ENCODE measurements at places on chromosomes 16 and 17.

- DNase-seq = no peak
These were observed 32.7 kb downstream of the SOX8 start for GRCh38 chr16:1014221-1014620.

DNA sequence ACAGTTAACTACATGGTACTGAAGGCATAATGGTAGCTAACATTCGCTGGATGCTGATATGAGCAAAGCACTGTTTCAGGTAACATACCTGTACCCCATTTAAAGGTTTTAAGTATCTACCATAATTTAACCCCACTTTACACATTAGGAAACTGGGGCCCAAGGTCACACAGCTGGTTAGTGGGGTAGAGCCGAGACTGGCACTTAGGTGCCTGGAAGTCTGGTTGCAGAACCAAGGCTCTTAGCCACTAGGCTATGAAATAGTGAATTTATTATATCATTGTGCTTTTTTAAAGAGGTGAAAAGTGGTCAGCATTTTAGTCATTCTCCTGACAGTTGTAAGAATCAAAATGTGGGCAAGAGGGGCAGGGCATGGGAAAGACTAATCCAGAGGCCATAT is 25.2 kb downstream of the SIAH1 start:
- no peak for DNase-seq

GRCh38 chr16:75273054-75273925 is 21.9 kb upstream of the BCAR1 start:
- no peak for DNase-seq

- peak; percentile 74 for DNase-seq
These were observed 28.5 kb downstream of the TMEM132E start for GRCh38 chr17:34607917-34608316.

DNA sequence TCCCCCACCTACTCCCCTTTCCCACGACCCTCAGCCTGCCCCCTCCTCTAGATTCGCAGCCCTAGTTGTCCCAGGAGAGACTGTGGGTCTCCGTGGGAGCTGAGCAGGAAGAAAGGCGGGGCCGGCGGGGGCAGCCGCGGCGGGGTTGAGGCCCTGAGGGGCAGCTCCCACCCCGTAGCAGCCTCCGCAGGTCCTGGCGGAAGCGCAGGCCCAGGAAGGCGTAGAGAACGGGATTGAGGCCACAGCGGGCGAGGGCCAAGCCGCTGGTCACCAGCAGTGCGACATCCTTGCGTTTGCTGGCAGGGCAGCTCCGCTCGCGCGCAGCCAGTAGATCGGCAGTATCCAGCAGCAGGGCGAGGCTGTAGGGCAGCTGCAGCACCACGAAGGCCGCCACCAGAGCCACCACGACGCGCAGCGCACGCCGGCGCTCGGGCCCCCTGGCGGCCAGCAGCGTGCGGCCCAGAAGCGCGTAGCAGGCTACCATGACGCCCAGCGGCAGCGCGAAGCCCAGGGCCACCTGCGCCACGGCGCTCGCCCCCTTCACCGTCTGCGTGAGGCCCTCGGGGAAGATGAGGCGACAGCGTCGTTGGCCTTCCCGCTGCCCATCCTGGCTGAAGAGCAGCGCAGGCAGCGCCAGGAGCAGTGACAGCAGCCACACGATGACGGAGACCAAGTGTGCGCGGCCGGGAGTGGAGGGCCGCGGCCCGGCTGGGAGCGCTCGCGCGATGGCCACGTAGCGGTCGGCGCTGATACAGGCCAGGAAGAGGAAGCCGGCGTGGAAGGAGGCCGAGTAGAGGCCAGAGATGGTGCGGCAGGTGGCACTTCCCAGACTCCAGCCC is 1.9 kb downstream of the CCR10 start:
- no peak for DNase-seq

- DNase-seq = no peak
These were observed 6.6 kb downstream of the CTF1 start for GRCh38 chr16:30903002-30903401.

DNA sequence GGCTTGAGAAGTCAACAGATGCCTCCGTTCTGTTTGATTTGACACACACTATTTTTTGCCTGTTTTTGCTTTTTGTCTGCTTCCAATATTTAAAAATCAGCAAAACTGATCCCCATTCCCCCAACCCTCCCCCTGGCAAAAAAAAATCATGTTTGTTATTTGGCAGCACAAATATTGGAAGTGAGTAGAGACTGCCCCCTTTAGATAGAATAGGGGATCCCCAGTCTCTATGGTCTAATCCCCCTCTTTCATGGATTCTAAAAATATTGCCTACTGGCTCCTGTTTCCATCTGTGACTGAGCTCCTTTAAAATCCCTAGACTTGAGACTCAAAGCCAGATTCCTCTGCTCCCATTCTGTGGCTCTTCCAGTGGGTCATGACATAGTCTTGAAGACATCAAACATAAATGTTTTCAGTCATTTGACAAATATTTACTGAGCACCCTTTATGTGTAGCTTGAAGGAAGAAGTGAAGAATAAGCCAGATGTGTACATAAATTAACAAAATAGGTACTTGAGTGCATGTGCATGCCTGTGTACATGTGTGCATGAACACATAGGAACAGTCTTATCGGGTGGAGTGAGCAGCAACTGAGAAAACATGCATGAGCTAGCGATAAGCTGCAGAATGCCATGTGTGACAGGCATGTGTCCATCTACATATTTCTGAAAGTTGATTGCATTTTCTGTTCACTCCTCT is 101.2 kb downstream of the SALL1 start:
- no peak for DNase-seq

DNA sequence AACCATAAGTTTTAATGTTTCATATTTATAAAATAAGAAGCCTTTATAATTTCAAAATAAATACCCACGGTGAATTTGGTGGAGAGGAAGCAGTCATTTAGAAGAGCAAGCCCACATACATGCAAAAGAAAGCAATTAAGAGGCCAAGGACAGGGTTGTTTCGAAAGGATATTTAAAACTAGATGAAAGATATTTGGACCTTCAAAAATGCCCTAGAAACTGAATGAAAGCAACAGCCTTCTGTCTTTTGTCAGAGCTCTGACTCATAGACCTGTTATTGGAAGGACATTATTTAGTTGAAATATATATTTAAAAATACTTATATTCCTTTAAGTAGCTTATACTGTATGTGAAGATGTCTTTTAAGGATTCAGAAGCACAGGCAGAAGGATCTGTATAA is 8.6 kb upstream of the METTL9 start:
- DNase-seq = no peak

GRCh38 chr17:16406742-16407674 is 8.4 kb upstream of the TRPV2 start:
- no peak for DNase-seq

GRCh38 chr17:72162569-72162968 is 41.7 kb downstream of the SOX9 start:
- no peak for DNase-seq

- no peak for DNase-seq
These were observed 725 bp downstream of the NT5C3B start for GRCh38 chr17:41835214-41835799.

DNA sequence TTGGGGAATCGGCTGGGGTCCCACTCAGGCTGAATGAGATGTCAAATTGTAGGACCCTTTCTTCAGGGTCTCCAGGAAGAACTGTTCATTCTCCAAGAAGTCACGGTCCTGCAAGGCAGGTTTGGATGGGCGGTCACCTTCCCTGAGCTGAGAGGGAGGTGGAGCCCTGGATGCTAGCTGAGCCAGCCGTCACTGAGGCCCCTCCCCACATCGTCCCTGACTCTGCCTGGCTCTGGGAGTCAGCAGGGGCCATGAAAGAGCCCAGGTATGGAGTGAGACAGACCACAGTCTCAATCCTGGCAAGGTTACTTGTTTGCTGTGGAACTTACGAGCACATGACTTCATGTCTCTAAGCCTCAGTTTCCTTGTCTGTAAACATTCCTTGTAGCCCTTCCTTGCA is 6.0 kb upstream of the MRPL38 start:
- no peak for DNase-seq

DNA sequence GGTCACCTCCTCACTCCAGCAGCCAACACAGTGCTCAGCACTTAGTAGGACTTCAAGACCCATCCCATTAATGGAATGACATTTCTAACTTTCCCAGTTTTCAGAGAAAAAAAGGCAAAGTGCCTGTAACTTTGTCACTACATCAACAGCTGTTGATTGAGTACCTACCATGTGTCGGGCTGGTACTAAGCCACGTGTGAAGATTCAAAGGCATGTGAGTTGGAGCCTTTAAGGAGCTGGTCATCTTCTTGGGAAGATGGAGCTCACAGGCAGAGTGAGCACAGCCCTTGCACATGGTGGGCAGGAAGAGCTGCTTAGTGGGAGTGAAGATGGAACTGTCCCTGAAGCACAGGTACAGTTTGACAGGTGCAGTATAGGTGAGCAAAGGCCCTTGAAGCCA is 88.6 kb downstream of the GNAO1 start:
- no peak for DNase-seq

- DNase-seq = no peak
These were observed 4.7 kb upstream of the CDH15 start for GRCh38 chr16:89166696-89167424.

DNA sequence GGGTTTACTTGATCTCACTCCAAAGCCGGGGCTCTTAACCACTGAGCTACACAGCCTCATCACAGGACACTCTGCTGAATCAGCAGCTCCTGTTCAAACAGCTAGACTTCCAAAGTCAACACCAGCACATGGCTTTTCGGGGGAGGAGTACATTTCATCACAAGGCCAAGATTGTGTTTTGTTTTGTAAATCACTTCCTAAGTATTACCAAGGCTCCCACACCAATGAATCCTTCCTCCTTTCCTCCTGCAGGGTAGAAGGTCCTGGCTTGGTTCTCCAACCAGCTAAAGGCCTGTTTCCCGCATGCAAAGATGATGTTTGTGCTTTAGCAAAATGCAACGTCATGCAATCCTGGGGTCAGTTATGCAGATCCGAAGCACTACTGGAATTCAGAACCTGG is 152.5 kb downstream of the XYLT1 start:
- DNase-seq = peak; percentile 89

- DNase-seq = no peak
These were observed 4.8 kb upstream of the GLG1 start for GRCh38 chr16:74611721-74612120.

- DNase-seq = no peak
These were observed 13.9 kb downstream of the CNEP1R1 start for GRCh38 chr16:50038756-50039529.

DNA sequence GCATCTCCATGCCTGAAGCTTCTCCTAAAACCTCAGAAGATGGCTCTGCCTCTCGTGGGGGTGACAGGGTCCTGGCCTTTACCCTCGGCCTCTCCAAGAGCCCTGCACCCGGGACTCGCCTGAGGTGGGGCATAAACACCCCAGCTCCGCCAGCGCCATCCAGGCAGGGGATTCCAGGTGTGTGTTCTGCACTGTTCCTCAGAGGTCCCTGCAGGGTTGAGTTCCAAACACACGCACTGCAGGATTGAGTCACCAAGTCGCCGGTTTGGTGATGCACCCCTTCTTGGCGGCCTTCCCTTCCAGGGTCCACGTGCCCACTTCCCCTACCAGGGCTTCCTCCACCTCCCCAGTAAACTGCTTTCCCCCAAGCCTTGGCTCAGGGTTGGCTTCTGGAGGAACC is 40.0 kb upstream of the RBFOX3 start:
- no peak for DNase-seq

DNA sequence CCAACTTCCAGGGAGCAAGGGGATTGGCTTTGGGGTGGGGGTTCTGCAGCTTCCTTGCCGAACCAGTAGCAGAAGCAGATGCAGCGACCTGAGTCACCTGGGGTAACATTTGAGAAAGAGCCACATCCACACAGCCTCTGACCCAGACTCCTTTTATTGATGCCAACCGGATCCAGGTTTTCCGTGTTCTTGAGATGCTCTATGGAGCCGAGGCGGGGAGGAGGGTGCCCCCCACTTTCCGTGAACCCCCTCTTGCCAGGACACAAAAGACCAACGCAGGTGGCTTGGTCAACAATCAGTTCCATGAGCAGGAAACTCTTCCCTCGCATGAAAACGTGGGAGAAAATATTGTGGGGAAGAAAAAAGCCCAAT is 125.8 kb downstream of the C16orf78 start:
- no peak for DNase-seq

- DNase-seq = no peak
These were observed 130.9 kb upstream of the CACNG3 start for GRCh38 chr16:24125214-24125613.

DNA sequence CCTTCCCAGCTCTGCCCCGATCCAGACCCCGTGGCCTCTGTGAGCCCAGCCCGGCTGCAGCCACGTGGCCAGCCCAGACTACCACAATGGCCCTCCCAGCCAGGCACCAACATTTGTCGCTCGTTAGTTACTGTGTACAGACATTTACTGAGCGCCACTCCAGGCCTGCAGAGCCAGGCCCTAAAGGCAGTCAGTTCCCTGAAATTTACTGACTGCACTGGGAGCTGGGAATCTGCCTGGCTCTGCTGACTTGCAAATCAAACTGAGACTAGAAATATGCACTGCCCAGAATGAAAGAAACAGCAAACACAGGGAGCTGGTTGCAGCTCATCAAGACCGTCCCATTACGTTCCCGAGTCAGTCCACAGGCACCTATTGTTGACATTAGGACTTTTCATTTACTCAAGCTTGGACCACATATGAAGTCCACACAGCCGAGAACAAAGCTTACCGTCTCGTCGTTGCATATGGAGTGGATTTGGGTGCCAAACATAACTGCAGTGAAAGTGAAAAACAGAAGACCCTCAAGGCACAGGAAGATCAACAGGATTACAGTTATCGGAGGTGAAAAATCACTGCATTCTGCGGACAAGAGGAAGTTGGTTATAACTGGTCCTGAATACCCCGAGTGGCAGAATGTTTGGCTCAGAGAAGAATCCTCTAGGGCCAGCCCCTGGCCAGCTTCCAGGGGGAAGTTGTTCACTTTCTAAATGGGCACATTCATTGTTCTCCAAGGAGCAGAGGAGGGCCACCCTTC is 34.5 kb downstream of the ZDHHC7 start:
- DNase-seq = no peak

- DNase-seq = no peak
These were observed 25.4 kb downstream of the RTN4RL1 start for GRCh38 chr17:1999557-2000251.

- DNase-seq = no peak
These were observed at the start of gene CIITA for GRCh38 chr16:10876799-10877341. Gene CIITA (plus strand): TSS chr16:10877202. CDS start chr16:10877331, 129 bp downstream.

- no peak for DNase-seq
These were observed 588 bp downstream of the APRT start for GRCh38 chr16:88810912-88811768.

- DNase-seq = no peak
These were observed 12.0 kb upstream of the RNF157 start for GRCh38 chr17:76252040-76252954.

- no peak for DNase-seq
These were observed 24.9 kb downstream of the NQO1 start for GRCh38 chr16:69701452-69701851.

GRCh38 chr16:30184096-30184890 is 891 bp downstream of the CORO1A start:
- DNase-seq = no peak

GRCh38 chr17:80856863-80857755 is 134.5 kb upstream of the CHMP6 start:
- DNase-seq = no peak

DNA sequence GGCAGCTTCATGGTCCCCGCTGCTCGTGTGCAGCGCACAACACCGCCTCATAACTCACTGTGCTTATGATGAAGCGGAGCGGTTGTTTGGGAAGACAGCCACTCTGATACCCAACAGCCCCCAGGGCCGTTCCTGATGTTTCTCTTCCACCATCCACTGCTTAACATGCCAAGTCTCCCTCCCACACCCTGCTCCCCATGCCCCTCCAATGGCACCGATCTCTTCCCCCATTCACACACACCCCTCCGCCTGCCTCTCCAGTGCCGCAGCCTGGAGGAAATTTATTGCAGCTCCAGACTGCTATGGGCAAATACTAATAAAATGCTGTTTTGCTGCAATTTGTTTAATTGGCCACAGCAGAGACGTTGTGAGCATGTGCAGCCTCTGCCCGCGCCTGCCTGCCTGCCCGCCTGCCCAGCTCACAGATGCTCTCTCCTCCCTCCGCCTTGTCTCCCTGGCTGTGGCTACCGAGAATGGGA is 80.3 kb upstream of the LHX1 start:
- DNase-seq = no peak
